Endothelial cell of umbilical vein (primary cell): ENCODE measurements at places on chromosomes 13 and 19. TPM values are rescaled to one million over a fixed set of nuclear protein-coding genes. Genes with fewer than 3 reads are reported as not detected.
A peak's percentile ranks its signal among the peaks of the same experiment; 100 is the strongest.

GRCh38 chr19:50739914-50740426, 16.8 kb downstream of the CLEC11A start:
- DNase-seq: no peak
- no peak overlapping the region for H3K4me3 ChIP-seq
- peaks cover 6% of the 10 kb centered on the region for H3K27me3 ChIP-seq
- H3K36me3 ChIP-seq: no peaks in the 10 kb centered on the region

The FAM124A gene
- total RNA-seq: 7.4 and 9.9 TPM in 2 replicates

DNA sequence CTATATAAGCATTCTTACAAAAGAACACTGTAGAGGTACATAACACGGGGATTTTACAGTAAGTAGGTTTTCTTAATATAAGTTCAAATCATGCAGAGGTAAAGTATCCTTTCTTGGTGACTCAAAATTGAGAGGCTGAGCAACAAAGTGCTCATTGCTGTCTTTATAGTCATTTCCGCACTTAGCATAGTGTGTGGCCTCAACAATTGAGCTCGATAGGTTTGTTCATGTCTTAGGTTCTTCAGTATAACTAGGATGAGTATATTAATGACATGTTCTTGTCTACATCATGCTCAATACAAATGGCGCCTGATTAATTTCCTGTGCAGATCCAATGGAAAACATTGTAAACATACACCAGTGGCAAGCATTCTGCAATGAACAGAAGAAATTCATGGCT, 1.4 kb downstream of the WDFY2 start:
- no peak for DNase-seq
- peaks cover 22% of the 10 kb centered on the region for H3K4me1 ChIP-seq
- no peak overlapping the region for H3K27ac ChIP-seq
- H3K27me3 ChIP-seq: no peaks in the 10 kb centered on the region

GRCh38 chr19:2371656-2372055, 11.6 kb downstream of the TMPRSS9 start:
- H3K36me3 ChIP-seq: no peaks in the 10 kb centered on the region
- no peak overlapping the region for H3K4me3 ChIP-seq
- no peaks in the 10 kb centered on the region for H3K4me1 ChIP-seq
- no peak for DNase-seq
- H3K27ac ChIP-seq: no peak overlapping the region

DNA sequence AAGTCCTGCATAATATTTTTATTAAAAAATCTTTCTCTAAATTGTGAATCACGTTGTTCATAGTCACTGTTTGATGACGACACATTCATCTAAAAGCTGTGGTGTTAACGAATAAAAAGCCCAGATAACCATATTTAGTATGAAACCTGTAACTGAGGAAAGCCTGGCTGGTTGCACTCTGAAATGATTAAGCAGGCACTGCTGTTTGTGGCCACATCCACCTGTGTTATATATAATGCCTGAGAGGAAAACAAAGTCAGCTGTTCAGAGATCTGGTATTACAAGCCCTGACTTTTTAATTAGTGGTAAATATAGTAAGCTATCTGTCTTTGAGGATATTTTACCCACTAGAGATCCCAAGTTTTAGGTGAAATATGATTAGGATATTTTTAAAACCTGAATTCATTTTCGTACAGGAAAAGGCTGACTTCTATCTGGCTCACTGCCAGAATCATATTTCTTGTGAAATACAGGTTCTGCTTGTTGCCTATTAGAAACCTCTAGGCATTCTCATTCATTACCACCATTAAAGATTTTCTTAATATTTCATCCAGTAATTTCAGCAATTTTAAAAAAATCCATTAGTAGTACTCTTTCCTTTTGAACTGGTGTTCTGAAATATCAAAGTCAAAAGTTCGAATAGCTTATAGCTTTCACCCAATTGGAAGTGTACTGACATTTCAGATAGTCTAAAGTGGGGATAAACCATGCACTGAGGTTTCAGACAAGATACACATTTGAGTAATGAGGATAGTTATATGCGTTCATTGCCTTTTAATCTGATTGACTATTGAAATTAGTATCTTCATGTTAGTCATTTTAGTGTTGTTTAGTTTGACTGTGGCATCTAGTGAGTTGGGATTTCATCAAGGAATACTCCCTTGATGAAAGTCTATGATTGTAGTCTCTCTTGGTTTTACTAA, 79.7 kb downstream of the LMO7 start:
- H3K27me3 ChIP-seq: no peaks in the 10 kb centered on the region
- peaks cover 5% of the 10 kb centered on the region for H3K4me1 ChIP-seq
- no peaks in the 10 kb centered on the region for H3K36me3 ChIP-seq
- peak; percentile 37 for DNase-seq

The SHANK1 gene
- 1.2 and 1.9 TPM in 2 replicates for total RNA-seq

- no peak for DNase-seq
- H3K27me3 ChIP-seq: no peaks in the 10 kb centered on the region
- no peak overlapping the region for H3K4me3 ChIP-seq
These were observed 17.7 kb downstream of the WTIP start for GRCh38 chr19:34499155-34499834.

GRCh38 chr19:4538601-4538954, 1.3 kb downstream of the LRG1 start:
- no peak overlapping the region for H3K27ac ChIP-seq
- H3K4me1 ChIP-seq: peaks cover 11% of the 10 kb centered on the region
- no peaks in the 10 kb centered on the region for H3K27me3 ChIP-seq
- no peak overlapping the region for H3K4me3 ChIP-seq
- H3K36me3 ChIP-seq: no peaks in the 10 kb centered on the region
- no peak for DNase-seq

- H3K27me3 ChIP-seq: no peaks in the 10 kb centered on the region
- no peak overlapping the region for H3K4me3 ChIP-seq
These were observed 117.6 kb downstream of the GGACT start for GRCh38 chr13:100470866-100471505.

The CPB2 gene
- not detected in 2 replicates for total RNA-seq

- no peak overlapping the region for H3K4me3 ChIP-seq
- H3K27me3 ChIP-seq: no peaks in the 10 kb centered on the region
- no peaks in the 10 kb centered on the region for H3K4me1 ChIP-seq
- no peaks in the 10 kb centered on the region for H3K36me3 ChIP-seq
These were observed 256.6 kb downstream of the NBEA start for GRCh38 chr13:35198613-35199200.

The CRLF1 gene
- not detected in 2 replicates for total RNA-seq

DNA sequence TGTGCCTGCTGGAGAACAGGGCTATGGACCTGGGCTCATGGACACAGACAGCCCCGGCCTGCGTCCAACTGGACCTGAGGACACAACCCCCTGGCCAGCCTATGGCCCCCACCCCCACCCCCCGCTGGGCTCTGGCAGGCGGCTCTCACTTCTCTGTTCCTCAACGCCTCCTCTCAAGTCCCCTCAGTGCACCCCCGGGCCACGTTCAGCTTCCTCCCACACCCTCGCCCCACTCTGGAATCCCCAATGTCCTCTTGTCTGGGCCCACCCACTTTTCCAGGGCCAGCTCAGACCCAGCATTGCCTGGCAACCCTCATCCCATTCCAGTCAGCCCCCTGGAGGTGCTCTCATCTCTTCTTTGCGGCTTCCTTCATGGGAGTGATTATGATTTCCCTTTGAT, 130.2 kb upstream of the SPACA7 start:
- no peak overlapping the region for H3K4me3 ChIP-seq
- no peaks in the 10 kb centered on the region for H3K27me3 ChIP-seq
- H3K36me3 ChIP-seq: no peaks in the 10 kb centered on the region
- no peak for DNase-seq
- no peak overlapping the region for H3K27ac ChIP-seq

DNA sequence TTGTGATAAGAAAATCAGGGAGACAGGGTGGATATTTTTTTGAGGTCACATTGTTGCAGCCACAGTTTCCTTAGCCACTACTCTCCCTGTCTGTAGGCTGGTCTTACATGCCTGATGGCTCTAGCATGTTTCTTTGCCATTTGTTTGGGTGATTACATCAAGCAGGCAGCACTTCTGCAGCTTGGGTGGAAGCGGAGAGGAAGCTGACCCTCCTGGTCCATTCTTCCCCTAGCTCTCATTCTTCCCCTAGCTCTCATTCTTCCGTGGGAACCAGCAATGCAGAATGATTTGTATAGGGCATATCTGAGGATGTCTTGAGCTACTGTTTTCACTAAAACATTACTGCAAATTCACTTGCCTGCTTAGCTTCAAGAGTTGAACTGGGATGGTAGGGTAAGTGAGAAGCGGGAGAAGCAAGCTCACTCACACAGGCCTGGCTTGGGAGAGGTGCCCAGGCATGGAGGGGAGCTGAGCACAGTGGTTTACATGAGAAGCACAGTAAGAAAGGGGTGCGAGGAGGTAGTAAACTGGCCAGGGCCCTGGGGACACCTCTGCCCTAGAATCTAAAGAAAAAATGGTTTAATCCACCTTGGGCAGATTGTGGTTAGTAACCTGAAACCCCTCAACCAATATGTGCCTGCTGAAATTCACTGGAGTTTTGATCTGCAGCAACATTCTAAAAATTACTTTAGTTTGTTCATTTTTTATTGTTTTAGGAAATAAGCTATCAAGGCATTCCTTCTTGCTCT, 538.9 kb downstream of the RFC3 start:
- DNase-seq: peak; percentile 12
- H3K36me3 ChIP-seq: no peaks in the 10 kb centered on the region
- H3K27me3 ChIP-seq: no peaks in the 10 kb centered on the region
- no peak overlapping the region for H3K4me3 ChIP-seq

The ATCAY gene
- not detected in 2 replicates for total RNA-seq

DNA sequence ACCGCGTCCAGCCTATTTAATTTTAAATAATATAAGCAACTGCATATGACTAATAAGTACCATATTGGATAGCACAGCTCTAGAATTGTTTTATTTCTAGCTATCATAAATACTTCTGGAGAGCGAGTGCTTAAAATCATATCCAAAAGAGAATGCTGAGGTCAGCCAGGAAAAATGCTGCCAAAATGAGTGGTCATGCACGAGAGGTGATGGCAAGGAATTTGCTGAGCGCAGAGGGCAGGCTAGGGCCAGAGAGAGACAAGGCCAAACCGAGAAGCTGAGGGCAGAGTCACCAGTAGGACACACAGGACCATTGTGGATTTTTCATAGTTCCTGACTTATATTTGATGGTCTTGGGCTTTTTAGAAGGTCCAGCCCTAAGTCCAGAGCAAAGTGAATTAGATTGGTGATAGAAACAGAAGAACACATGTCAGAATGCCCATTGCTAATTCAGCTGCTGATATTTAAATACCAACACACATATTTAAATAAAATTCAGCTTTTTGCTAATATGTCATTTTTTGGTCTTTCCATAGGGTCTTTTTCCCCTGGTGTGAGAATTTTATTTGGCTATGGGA, 33.6 kb upstream of the UBL3 start:
- peaks cover 2% of the 10 kb centered on the region for H3K27me3 ChIP-seq
- H3K27ac ChIP-seq: no peak overlapping the region
- no peak overlapping the region for H3K4me3 ChIP-seq
- no peaks in the 10 kb centered on the region for H3K4me1 ChIP-seq

- no peak overlapping the region for H3K4me3 ChIP-seq
- no peak overlapping the region for H3K27ac ChIP-seq
- no peak for DNase-seq
These were observed 104.5 kb downstream of the URI1 start for GRCh38 chr19:30046522-30046921.

DNA sequence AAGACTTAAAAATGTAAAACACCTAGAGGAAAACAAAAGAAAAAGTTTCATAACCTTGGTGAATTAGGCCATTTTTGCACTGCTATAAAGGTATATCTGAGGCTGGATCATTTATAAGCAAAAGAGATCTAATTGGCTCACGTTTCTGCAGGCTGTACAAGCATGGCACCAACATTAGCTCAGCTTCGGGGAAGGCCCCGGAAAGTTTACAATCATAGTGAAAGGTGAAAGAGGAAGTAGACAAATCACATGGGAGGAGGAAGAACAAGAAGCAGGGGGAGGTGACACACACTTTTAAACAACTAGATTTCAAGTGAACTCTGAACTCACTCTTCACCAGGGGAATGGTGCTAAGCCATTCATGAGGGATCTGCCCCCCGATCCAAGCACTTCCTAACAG, 1358.5 kb upstream of the PCDH9 start:
- no peaks in the 10 kb centered on the region for H3K36me3 ChIP-seq
- H3K27me3 ChIP-seq: no peaks in the 10 kb centered on the region
- H3K4me1 ChIP-seq: no peaks in the 10 kb centered on the region
- no peak overlapping the region for H3K4me3 ChIP-seq
- no peak for DNase-seq

GRCh38 chr13:36530050-36530789, 97.9 kb downstream of the CCNA1 start:
- H3K4me3 ChIP-seq: no peak overlapping the region
- H3K36me3 ChIP-seq: no peaks in the 10 kb centered on the region
- peak; percentile 20 for DNase-seq

DNA sequence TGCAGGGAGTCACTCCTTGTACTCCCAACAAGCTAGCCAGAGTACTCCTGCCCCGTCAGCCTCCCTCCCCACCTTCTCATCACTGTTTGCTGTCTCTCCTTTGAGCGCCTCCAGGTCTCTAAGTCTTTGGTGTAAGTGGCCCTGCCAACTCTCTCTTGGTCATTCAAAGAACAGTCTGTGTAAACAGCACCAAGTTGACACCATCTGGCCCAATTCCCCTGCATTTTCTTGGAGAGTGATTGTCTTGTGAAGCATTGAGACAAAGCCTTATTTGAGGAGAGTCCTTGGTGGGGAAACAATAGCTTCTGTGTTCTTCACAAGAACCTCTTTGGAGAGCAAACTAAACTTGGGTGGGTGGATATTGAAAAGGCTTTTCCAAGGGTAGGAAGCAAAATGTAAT, 114.6 kb upstream of the RNF113B start:
- no peaks in the 10 kb centered on the region for H3K27me3 ChIP-seq
- H3K4me1 ChIP-seq: no peaks in the 10 kb centered on the region
- H3K4me3 ChIP-seq: no peak overlapping the region

The KIR2DL1 gene
- total RNA-seq: not detected in 2 replicates

The HIF3A gene
- 8.1 and 8.5 TPM in 2 replicates for total RNA-seq

- no peak overlapping the region for H3K27ac ChIP-seq
- no peaks in the 10 kb centered on the region for H3K27me3 ChIP-seq
- H3K4me1 ChIP-seq: peaks cover 3% of the 10 kb centered on the region
- H3K36me3 ChIP-seq: no peaks in the 10 kb centered on the region
- no peak overlapping the region for H3K4me3 ChIP-seq
These were observed 48.3 kb downstream of the SLAIN1 start for GRCh38 chr13:77745784-77746183.

DNA sequence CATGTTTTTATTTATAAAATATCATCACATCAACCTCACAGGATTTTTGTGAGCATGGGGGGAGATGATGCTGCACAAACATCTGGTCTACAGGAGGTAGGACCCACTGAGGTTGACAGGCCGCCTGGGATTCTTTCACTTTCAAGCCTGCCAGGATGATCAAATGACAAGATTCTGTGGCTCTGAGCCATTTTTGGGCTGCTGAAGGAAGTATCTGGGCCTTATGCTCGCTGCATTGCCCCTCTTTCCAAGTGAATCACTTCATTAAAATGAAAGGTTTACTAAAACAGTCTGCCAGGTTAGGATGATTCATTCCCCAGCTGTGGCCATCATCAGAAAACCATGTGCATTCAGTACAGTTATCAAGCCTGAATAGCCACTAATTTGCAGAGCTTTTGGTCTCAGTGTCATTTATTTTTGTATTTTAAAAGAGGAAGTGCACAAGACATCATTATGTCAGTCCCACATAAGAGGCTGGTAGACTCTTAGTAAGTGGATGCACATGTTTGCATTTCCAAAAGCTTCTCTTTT, 34.4 kb downstream of the STARD13 start:
- peak overlapping the region; percentile 85 for H3K27ac ChIP-seq
- H3K27me3 ChIP-seq: no peaks in the 10 kb centered on the region
- no peak overlapping the region for H3K4me3 ChIP-seq
- peaks cover 44% of the 10 kb centered on the region for H3K4me1 ChIP-seq
- no peaks in the 10 kb centered on the region for H3K36me3 ChIP-seq
